ENCODE measurements at places on chromosomes 13 and 19. TPM values are rescaled to one million over a fixed set of nuclear protein-coding genes. Genes with fewer than 3 reads are reported as not detected.

FAM83E gene
- 3.8 TPM for total RNA-seq

SMIM17 gene
- total RNA-seq: not detected

LRRC63 gene
- 1.1 TPM for total RNA-seq

TNFRSF19 gene
- 0.34 TPM for total RNA-seq

SPRED3 gene
- 1.9 TPM for total RNA-seq

MYO16 gene
- not detected for total RNA-seq

LYPD3 gene
- total RNA-seq: 0.39 TPM

HS6ST3 gene
- total RNA-seq: not detected
